ENCODE measurements at places on chromosomes 1 and 21. TPM values are rescaled to one million over a fixed set of nuclear protein-coding genes. Genes with fewer than 3 reads are reported as not detected.

DNA sequence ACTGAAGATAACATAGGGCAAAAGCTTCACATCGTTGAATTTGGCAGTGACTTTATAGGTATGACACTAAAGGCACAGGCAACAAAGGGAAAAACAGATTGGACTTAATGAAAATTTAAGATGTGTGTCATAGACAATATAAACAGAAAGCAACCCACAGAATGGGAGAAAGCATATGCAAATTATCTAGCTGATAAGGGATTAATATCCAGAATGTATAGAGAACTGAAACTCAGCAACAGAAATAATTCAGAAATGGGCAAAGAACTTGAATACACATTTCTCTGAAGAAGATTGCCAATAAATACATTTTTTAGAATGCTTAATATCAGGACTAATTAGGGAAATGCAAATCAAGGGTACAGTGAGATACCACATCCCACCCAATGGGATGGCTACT, 55.2 kb upstream of the ANGPTL1 start:
- DNase-seq, result no peak

DNA sequence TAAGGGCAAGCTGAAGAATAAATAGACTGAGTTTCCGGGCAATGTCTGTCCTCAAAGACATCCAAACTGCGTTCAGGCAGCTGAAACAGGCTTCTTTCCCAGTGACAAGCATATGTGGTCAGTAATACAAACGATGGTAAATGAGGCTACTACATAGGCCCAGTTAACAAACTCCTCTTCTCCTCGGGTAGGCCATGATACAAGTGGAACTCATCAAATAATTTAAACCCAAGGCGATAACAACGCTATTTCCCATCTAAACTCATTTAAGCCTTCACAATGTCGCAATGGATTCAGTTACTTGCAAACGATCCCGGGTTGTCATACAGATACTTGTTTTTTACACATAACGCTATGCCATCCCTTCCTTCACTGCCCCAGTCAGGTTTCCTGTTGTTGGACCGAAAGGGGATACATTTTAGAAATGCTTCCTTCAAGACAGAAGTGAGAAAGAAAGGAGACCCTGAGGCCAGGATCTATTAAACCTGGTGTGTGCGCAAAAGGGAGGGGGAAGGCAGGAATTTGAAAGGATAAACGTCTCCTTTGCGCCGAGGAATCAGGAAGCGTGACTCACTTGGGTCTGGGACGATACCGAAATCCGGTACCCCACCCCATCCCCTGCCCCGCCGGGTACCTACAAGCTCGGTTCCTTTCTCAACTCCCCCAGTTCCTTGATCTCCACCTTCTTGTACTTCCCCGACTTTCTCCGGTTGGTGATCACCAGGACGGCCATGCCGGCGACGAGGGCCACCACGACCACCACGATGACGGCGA, 1.3 kb downstream of the TACSTD2 start:
- no peak for DNase-seq

Gene NUP133
- total RNA-seq, result 47.5 TPM

- DNase-seq, result peak; percentile 59
These were observed 3.8 kb upstream of the TINAGL1 start for GRCh38 chr1:31572323-31573104.

DNA sequence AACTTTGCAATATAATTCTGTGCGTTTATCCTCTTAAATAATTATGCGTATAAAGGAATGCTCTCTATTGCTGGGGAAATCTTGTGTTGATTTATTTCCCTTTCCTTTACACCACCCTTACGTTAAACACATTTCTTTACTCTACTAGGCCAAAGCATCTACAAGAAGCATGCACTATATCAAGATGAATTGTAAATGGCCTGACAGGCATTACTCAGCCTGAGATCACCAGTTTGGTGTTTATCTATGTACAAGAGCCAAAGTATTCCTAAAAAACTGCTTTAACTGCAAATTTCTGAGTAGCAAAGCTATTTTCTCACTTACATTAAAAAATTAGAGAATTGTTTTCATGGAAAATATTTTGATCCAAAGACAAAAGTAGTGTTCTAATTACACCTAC, 114.8 kb downstream of the TYW3 start:
- DNase-seq, result no peak

Gene SOD1
- 379 TPM for total RNA-seq

Data from renal cortical epithelial cell (primary cell).